ENCODE measurements at places on chromosomes 6 and 20.

DNA sequence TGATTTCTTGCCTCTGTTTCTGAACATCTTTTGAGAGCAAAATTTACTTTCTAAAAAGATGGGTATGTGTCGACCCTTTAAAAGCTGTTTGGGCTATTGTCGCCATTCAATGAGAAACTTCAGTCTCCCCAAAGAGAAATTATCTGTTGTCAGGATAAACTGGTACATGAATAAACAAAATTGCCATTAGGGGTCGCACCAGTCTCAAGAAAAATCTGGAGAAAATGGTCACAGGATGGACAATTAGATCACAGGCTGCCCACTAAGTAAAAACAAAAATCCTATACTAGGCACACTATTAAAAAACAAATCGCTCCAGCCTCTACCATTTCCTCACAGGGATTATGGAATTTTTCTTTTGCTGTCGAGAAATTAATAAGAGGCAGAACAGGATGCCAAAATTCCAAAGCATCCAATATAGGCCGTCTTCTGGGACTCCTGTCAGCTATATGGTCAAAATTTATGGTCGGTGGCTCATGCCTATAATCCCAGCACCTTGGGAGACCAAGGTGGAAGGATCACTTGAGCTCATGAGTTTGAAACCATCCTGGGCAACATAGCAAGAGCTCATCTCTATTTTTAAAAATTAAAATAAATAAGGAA lies 5.5 kb upstream of the HLA-E start:
- DNase-seq, result peak; percentile 44

DNA sequence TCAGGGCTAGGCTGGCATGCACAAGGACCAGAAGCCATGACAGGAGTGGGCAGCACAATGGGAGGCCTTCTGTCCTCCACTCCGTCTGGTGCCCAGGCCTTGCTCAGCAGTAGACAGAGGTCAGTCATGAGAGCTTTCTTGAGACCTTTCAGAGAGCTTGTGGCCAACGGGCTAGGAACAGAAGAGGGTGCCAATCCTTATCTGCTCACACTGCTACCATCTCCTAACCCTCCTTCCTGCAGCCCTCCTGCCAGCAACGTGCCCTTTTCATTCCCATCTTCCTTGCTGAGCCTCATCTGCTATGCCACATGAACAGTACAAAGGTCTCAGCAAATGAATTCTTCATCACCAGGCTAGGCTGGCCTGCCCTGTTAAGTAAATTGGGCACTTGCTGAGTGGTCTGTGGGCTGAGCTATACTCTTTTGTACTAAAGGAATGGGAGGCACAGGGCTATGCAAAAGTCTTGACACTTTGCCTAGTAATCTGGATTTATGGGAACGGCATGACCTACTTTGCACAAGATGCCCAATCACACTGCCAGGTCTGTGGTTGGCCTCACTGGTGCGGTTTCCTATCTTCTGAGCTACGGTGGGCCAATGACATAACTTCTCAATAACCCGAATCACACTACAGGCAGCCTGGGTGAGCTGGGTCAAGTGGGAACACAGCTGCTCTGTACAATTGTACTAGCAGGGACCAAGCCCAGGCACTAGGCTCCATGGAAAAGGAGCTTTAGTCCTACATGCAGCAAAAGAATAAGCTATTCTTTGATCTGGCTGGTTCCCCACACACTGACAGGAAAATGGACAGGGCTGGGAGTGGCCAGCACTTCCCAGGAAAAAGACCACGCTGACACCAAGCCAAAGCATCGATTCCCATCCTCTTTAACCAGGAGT lies 47.8 kb downstream of the ELOVL5 start:
- DNase-seq, result peak; percentile 41

DNA sequence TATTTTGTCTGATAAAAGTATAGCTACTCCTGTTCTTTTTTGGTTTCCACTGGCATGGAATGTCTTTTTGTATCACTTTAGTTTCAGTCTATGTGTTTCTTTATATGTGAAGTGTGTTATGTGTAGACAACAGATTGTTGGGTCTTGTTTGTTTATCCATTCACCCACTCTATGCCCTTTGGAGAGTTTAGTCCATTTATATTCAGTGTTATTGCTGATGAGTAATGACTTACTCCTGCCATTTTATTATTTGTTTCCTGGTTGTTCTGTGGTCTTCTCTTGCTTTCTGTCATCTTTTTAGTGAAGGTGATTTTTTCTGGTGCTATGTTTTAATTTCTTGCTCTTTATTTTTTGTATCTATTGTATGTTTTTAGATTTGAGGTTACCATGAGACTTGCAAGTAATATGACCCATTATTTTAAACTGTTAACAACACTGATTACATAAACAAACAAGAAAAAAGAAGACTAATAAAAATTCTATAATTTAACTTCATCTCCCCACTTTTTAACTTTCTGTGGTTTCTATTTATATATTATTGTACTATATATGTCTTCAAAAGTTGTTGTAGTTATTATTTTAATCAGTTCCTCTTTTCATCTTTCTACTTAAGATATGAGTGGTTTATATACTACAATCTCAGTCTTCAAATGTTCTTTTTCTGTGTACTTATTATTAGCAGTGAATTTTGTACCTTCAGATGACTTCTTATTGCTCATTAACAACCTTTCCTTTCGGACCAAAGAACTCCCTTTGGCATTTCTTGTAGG lies 323.4 kb downstream of the BTBD9 start:
- DNase-seq, result no peak

- no peak for DNase-seq
These were observed 317.7 kb upstream of the ADGRB3 start for GRCh38 chr6:68317366-68317765.

GRCh38 chr6:41670703-41671360 lies 32.6 kb downstream of the MDFI start:
- DNase-seq, result no peak

GRCh38 chr20:10559266-10559665 lies 114.5 kb downstream of the JAG1 start:
- DNase-seq, result no peak

GRCh38 chr6:39518221-39518620 lies 195.7 kb upstream of the KCNK16 start:
- no peak for DNase-seq

DNA sequence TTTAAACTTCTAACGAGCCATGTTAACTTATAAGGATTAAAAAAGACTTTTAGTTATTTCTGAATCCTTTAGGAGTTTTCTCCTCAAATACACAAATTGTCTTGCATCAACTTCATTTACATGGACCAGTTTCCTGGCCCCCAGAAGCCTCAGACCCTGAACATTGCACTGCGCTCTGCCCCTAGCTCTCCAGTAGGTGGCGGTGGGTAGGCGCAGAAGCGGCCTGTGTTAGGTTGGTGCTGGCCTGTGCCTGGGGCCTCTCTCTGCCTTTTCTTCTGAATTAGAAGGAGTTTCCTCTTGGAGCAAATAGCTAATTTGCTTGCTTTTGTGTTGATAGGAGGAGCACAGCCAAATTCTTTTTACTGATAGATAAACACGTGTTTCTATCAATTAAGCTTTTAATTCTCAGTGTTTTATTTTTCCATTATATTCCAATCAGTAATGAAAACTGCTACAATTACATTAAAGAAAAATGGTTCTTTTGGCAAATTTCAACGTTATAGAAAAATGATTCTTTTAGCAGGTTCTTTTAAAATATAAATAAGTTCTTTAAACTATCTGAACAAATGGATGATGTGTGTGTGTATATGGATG lies 44.4 kb downstream of the DTD1 start:
- DNase-seq, result peak; percentile 22

DNA sequence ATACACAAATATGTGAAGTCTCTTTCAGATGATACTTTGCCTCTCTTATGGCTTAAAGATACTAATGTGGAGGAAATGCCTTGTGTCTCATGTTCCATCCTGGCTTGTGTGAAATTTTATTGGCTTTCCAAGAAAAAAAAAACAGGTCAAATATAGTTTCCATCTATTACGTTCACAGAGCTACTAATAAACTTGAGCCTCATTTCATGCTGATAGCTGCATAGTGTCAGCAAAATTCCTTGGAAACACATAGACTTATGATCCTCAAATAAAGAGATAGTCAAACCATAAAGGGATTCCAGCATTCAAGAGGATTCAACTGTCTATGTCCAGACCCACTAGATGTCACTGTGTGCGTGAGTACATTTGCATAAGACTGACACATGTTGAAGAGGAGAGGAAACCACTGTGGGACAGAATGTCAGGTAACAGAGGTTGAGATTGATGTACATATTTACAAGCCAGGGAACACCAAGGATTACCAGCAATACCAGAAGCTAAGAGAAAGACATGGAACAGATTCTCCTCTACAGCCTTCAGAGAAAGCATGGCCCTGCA lies 266.6 kb downstream of the COL12A1 start:
- DNase-seq, result no peak

DNA sequence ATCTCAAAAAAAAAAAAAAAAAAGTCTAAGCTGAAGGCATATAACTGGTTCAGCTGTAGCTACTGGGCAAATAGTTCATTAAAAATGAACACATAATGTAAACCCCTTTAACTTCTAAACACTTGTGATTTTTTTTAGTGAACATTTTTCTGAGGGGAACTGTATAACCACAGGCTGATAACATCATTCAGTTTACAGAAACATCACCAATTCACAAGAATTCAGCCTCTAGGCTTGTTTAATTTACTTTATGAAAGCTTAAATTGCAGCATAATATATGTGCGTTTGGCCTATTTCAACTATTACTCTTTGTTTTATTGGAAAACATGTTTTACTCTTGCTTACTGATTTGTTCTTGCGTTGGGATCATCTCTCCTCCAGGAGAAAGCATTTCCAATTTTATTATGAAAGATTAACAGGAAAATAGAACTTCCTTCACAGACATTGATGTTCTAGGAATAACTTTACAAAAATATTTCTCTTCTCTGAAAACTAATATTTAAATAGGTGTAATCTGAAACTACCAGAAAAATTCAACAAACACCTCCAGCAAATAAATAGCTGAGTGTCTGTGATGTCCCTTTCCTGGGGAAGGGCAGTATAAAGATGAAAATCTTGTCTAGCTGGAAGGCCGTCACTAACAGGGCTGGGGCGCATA lies 284.5 kb downstream of the UST start:
- DNase-seq, result no peak

All from CD4-positive, alpha-beta T cell treated with Interleukin-6 at 100 ng/mL for 8 hours (primary cell).